MCF 10A (cell line): ENCODE measurements at places on chromosomes 5 and 9. TPM values are rescaled to one million over a fixed set of nuclear protein-coding genes. Genes with fewer than 3 reads are reported as not detected.

PCDHAC1 gene
- total RNA-seq, result 17.2 and 26.3 TPM in 2 replicates

DNA sequence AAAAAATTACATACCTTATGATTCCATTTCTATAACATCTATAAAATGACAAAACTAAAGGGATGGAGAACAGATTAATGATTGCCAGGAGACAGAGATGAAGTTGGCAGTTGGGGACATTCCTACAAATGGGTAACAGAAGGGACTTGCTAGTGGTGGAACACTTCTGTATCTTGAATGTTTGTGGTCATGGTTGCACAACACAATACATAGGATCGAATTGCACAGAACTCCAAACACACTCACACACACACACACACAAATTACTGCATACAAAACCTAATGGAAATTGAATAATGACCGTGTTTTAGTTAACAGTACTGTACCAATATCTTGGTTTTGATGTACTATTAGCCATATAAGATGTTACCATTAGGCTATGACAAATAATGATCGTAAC, 330.7 kb upstream of the POU5F2 start:
- peak; percentile 6 for DNase-seq

DNA sequence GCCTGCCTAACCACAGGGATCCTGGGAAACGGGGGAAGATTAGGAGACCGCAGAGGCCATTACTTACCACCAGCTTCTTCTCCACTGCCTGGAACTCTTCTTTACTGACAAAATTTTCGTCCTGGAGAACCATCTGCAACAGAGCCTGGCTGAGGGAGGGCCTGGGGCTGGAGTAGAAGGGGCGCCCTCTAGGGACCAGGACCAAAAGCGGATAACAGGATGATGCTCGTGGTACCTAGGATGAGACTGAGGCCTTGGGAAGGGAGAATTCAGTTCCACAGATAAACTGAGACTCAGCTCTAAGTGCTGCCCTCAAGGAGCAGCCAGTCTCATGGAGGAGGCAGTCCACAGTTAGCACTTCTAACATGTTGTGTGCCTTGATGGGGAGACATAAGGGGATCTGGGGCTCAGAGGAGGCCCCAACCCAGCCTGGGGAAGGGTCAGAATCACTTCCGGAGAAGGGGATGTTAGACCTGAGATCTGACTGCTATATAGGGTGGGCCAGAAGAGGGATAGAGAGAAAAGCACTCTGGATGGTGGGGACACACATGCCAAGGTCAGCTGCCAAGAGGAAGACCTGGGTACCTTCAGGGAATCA, 1.2 kb downstream of the SPATA24 start:
- DNase-seq, result peak; percentile 69

GRCh38 chr5:16179511-16179935, at the start of gene MARCHF11:
Gene MARCHF11, minus strand, starts transcription at chr5:16179791. Its CDS starts 216 bp downstream, at chr5:16179575.
- no peak for DNase-seq

- DNase-seq, result no peak
Observed at GRCh38 chr5:67732471-67732870, 483.1 kb upstream of the PIK3R1 start.

DNA sequence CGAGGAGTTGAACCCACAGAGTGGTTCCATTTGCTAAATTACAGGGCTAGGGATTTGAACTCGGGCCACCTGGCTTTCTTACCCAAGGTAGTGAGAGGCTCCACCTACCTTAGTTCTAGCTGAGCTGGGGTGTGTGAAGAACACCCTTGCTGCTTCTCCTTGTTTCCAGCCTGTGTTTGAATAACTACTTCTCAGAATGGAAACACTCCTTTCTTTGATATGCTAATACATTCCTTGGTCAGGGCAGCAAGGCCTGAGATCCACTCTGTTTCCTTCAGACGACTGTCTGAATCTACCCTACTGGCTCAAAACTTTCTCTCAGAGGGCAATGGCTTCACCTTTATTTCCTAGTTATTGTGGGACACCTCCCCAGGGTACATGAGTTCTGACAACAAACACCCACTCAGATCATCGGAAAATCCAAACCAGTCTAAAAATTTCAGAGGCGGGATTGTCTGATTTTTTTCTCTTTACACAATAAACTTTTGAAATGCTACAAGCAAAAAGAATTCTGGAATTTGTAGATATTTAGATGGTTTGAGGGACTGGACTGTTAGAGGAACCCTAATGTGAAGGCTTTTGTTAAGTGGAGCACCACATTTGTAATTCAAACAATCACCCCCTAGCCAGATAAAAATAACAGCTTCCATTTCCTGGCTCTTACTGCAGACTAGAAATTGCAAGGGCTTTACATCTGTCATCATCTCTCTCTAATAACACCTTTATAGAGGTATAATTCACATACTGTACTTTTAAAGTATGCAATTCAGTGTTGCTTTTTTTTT, 4.0 kb upstream of the ATP6V1G1 start:
- no peak for DNase-seq

DNA sequence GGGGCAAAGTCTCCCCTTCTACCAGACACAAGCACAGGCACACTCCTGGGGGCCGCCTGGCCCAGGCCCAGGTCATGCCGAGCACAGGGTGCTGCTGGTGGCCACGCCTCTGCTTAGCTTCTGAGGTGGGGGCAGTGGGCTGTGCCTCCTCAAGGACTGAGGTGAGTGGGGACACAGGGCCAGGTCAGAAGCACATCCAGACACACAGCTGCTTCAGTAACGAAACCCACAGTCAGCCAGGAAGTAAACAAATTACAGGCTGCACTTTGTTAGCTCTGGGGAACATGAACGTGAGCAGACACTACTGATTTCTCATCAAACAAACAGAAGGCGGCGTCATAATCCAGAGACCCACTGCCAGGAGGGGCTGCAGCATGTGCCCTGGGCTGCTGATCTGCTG, 192.4 kb downstream of the HSPA4 start:
- DNase-seq, result no peak

SLIT3 gene
- total RNA-seq, result 0.34 and 0.89 TPM in 2 replicates

- no peak for DNase-seq
Observed at GRCh38 chr9:134531220-134531970, 110.2 kb upstream of the COL5A1 start.

CMYA5 gene
- total RNA-seq, result 0.37 and 0.61 TPM in 2 replicates

GRCh38 chr9:133474853-133475252, 4.0 kb downstream of the SLC2A6 start:
- DNase-seq, result no peak

DNA sequence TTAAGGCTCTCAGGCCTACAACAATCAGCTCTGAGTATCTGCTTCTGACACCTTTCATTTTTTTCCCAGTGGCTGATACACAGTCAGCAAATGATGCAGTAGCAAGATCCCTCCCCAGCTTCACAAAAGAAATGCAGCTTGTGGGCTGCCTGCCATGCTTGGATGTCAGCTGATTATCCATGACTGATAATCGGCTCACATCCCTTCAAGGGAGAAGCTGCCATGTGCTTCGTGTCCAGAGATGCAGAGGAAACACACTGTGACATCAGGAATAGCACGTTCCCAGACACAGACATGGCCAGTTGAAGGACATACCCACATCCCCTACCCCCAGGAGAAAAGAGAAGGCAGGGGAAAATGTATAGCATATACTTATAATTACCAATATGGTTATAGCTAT, 27.9 kb downstream of the TMEM215 start:
- DNase-seq, result no peak
